SK-N-DZ (cell line): ENCODE measurements at places on chromosomes 2 and 18.

DNA sequence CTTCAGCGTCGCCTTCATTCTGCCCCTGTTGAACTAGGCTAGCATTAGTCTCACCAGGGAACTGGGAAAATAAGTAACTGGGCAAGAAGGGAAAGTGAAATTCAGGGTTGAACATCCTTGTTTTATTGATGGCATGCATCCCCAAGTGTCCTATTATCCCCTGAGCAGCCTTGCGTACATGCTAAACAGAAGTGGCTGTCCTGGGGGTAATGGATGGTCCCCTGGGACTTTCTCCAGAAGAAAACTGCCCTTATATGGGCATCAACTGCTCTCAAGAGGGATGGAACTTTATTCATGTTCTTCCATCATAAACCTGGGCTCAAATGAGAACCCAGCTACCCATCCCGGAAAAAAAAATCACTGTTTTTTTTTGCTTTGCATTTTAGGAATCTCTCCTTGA is 11.8 kb upstream of the SMIM21 start:
- DNase-seq = peak; percentile 59

- no peak for DNase-seq
These were observed 251.1 kb upstream of the TRIB2 start for GRCh38 chr2:12465631-12466135.

DNA sequence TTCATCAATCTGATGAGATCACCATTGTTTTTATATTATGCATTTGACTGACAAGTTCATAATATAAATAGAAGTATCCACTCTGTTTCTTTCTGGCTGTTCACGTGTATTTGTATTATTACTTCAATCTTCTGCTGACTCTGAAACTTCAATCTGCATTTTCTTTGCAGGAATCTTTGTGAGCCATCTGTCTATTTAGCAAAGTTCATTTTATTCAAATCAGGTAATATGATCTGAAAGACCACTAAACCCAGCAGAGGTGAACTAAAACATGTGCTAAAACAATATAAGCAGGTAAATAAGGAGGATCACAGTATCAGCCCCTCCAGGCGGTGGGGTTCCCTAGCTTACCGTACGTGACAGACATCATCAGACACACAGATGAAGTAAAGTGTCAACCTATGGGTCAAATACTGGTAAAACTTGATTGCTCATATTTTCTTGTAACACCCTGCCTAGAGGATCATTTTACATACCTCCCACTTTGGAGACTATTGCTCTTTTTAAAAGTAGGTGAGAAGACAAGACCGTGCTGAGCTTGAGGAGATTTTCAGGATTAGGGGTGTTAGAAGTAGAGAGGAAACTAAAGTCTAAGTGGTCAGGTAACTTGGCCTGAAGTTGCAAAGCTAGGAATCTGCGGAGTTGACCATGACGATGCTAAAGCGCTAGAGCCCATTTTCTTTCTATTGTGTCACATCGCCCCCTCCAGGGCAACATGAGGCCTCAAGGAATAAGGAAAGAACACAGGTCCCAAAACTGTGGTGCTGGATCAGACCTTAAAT is 9.0 kb downstream of the DTNB start:
- peak; percentile 30 for DNase-seq

- DNase-seq = no peak
These were observed 548.1 kb downstream of the ADCYAP1 start for GRCh38 chr18:1452821-1453220.

DNA sequence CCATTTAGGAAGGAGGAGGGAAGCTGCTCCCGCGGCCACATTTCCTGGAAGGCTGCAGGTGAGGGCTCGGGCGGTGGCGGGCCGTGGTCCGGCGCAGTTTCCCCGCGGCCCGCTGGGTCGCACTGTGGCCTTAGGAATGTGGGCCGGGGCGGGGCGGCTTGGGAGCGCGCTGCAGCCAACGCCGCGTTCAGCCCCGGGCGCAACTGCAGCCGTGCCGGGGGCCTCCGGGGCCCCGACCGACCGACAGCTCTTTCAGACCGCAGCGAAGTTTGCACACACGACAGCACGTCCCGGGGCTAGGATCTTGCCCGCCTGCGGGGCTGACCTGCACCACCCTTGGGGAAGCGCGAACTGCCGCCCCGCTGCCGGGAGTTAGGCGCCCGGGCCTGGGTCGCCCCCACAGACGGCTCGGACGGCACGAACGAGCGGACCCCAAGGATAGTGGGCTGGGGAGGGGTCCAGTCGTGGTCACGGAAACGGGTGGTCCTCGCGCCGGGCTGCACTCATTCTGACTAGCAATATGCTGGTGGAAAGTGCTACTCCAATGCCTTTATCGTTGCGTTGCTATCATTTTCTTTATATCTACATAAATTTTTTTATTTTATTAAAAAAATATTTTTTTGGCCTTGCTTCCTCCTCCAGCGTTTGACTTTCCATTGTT is 69.9 kb upstream of the DLX2 start:
- DNase-seq = peak; percentile 17

GRCh38 chr18:12361770-12362378 is 15.2 kb downstream of the AFG3L2 start:
- DNase-seq = no peak

DNA sequence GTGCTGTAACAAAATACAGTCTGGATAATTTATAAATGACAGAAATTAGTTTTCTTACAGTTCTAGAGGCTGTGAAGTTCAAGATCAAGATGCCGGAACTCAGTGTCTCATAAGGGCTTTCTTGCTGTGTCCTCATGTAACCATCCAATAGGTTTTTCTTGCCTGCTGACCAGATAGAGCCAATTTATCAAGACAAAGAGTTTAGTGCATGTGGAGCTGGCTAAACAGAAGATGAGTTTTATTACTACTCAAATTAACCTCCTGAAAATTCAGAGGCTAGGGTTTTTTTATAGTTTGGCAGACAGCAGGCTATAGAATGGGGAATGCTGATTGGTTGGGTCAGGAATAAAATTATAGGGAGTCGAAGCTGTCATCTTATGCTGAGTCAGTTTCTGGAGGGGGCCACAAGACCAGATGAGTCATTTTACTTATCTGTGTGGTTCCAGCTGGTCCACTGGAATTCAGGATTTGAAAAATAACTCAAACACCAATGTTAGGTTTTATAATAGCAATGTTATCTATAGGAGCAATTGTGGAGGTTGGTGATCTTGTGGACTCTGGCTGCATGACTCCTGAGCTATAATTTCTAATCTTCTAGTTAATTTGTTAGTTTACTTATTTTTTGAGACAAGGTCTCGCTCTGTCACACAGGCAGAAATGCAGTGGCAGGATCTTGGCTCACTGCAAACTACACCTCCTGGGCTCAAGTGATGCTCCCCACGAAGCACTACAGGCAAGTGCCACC is 3.2 kb upstream of the PDK1 start:
- no peak for DNase-seq

GRCh38 chr2:20327370-20327769 is 23.3 kb downstream of the PUM2 start:
- no peak for DNase-seq

- DNase-seq = no peak
These were observed 344.9 kb downstream of the DCDC2C start for GRCh38 chr2:4047961-4048891.

GRCh38 chr2:172000696-172001361 is 1.1 kb downstream of the METAP1D start:
- DNase-seq = no peak

GRCh38 chr2:202278944-202279343 is 13.4 kb downstream of the NOP58 start:
- no peak for DNase-seq

DNA sequence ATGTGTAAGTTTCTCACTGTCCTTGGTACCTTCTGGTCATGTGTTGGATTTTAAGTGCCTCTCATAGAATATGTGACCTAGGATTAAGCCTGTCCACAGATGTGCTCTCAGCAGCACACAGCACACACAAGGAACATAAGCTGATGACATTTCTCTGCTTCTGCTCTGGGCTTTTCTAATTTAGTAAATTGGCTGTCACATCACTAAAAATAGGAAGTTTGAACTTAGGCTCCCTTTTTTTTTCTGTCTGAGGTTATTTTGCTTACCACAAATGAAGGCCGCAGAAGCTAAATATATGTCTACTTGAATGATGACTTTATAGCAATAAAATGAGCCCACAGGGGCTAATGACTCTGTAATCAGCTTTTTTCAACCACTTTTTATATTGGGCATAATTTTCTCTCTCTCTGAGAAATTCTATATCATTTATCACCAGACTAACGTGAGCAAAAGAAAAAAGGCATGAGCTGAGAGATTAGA is 150.2 kb upstream of the KLHL14 start:
- DNase-seq = no peak

GRCh38 chr2:23199115-23199918 is 185.7 kb upstream of the KLHL29 start:
- peak; percentile 23 for DNase-seq

- no peak for DNase-seq
These were observed 160.2 kb downstream of the GBX2 start for GRCh38 chr2:236008006-236008405.

- DNase-seq = no peak
These were observed 126.3 kb upstream of the HS6ST1 start for GRCh38 chr2:128444816-128445522.

DNA sequence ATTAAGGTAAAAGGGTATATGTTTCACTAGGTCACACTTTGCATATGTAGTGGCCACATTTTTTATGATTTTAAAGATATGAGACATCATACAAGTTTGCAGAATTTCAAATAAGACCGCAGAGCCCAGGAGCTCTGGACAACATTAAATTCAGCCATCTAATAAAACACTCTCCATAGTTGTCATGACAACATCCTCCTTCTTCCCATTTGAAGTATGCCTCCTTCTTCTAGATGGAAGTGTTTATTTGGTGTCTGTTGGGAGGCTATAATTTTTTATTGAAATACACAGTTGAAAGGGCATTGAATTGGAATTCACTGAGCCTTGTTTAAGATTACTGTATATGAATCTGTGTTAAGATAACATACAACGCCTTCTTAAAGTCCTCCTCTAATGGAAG is 467.3 kb downstream of the CMPK2 start:
- peak; percentile 29 for DNase-seq

GRCh38 chr2:118417406-118418120 is 329.3 kb downstream of the INSIG2 start:
- no peak for DNase-seq

GRCh38 chr2:150477347-150477746 is 10.1 kb downstream of the RND3 start:
- no peak for DNase-seq

- no peak for DNase-seq
These were observed 3.0 kb downstream of the COL5A2 start for GRCh38 chr2:189176516-189176915.

GRCh38 chr2:160278101-160278878 is 78.2 kb upstream of the ITGB6 start:
- DNase-seq = no peak

DNA sequence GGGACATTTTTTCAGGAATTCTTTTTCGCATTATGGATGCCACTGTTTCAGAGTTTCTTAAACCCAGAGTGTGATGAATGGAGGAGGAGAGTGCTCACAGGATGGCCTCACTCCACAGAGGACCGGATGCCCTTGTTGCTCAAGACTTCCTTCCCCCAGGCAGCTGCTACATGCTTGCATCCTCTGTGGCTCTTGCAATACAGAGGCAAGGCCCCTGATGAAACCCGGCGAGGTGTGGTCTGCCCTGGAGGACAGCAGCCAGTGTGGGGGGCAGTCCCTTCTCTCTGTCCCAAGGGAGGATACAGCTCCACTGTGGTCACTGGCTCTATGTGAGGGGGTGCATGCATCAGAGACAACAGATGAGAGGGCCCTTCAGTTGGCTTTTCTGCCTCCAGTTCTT is 109.6 kb downstream of the SH3RF3 start:
- DNase-seq = no peak

- DNase-seq = no peak
These were observed 28.8 kb upstream of the NEDD4L start for GRCh38 chr18:58015065-58015780.

DNA sequence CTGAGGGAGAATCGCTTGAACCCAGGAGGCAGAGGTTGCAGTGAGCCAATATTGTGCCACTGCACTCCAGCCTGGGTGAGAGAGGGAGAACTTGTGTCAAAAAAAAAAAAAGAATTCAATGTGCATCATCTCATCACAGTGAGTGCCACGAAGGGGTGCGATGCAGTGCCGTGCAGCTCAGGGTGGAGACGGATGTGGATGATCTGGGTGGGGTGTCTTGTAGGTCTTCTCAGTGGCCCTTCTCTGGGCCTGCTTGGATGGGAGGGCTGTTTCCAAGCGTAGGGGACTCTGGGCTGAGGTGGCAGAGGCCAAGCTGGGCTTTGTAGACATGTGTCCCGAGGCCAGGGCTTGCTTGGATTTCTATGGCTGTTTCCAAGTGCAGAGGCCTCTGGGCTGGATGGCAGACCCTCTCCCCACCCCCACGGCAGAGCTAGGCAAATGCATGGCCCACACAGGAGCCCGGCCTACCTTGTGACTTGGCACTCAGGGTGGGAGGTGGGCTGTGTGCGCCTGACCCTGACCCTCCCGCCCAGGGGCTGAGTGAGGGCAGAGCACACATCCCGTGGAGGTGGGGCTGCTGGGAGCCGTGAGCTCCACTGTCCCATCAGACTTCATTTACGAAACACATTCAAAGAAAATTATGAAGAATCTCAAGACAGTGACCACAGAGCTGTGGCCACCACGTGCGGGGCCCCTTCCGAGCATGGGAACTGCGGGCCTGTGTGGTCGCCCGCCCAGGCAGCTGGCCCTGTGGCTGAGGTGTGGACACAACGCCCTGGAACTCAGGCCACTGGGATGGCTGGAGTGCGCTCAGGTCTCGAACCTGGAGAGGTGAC is 76.4 kb downstream of the ASB1 start:
- no peak for DNase-seq

DNA sequence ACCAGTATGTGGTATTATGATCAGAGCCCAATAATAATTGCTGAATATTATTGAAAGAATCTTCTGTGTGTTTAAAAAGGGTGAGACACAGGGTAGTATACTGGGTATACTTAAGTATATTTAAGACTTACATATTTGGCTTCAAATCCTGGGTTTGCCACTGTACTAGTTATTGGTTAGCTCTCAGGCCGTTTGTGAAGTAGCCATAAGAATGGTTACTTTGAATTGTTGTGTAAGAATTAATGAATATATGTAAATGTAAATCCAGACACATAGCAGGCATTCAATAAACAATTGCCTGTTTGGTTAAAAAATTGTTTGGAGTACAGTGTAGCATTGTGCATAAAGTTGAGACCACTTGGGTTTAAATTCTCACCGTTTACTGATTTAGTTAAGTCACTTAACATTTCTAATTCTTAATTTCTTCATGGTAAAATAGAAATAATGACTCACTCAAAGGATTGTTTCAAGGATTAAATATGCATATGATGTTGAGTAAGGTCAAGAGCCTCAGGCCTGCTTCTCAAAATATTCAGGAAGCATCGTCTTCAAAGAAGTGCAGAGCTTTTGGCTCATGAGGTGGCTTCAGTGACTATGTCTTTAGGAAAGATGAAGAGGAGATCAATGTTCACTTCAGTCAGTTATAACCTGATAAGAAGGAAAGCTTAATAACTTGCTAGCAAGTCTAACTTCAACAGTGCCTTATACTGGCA is 207.9 kb upstream of the NT5C1B start:
- DNase-seq = no peak
